LNCaP clone FGC (cell line): ENCODE measurements at places on chromosomes 7 and 10.

GRCh38 chr10:97676770-97677581 lies 10.1 kb downstream of the AVPI1 start:
- DNase-seq: peak; percentile 17

GRCh38 chr7:157389951-157390730 lies 53.3 kb downstream of the DNAJB6 start:
- no peak for DNase-seq

DNA sequence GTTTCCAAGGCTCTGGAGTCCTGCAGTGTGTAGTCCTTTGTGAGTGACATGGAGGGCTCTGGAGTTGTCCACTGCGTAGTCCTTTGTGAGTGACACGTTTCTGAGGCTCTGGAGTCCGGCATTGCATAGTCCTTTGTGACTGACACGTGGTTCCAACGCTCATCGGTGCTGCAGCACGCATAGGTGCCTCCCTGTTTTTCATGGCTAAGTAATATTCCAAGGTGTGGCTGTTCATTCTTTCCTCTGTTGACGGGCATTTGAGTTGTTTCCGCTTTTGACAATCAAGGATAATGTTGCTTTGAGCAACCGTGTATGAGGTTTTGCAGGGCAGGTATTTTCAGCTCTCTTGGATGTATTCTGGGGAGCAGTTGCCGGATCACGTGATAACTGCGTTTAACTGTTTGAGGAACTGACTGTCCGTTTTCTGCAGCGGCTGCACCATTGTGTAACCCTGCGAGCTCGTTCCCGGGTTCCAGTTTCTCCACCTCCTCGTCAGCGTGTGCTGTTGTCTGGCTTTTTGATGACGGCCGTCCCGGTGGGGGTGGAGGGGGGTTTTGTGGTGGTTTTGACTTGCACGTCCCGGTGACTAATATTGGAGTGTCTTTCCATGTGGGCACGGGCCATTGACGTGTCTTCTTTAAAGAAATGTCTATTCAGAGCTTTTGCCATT lies 21.1 kb downstream of the FAM20C start:
- no peak for DNase-seq

- DNase-seq: no peak
Measured at GRCh38 chr10:36450380-36450779, 675.0 kb upstream of the ANKRD30A start.

- DNase-seq: no peak
Measured at GRCh38 chr7:139023076-139023475, 12.8 kb downstream of the ZC3HAV1L start.

DNA sequence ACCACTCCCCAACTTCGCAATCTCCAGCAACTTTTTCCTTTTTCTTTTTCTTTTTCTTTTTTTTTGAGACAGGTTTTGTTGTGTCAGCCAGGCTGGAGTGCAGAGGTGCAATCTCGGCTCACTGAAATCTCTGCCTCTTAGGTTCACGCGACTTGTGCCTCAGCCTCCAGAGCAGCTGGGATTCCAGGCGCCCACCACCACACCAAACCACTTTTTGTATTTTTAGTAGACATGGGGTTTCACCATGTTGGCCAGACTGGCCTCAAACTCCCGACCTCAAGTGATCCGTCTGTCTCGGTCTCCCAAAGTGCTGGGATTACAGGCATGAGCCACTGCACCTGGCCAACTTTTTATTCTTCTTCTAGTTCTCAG lies 55.0 kb downstream of the KIAA1549 start:
- DNase-seq: no peak

DNA sequence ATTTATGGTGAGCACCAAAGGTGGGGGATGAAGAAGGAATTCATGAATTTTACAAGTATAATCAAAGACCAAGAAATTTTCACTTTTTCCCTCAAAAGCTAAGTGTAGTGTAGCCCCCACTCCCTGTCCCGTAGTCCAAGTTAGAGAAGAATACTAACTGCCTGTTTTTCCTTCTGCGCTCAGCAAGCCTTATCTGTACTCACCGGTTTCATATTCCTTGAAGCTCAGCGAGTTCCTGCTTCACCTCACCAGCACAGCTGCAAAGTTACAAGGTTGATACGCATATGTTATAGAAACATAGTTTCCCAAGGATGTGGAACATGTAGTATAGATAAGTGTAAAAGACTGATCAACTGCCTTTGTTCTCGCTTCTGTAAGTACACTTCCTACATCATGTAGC lies 16.0 kb upstream of the ZNF33B start:
- DNase-seq: no peak

DNA sequence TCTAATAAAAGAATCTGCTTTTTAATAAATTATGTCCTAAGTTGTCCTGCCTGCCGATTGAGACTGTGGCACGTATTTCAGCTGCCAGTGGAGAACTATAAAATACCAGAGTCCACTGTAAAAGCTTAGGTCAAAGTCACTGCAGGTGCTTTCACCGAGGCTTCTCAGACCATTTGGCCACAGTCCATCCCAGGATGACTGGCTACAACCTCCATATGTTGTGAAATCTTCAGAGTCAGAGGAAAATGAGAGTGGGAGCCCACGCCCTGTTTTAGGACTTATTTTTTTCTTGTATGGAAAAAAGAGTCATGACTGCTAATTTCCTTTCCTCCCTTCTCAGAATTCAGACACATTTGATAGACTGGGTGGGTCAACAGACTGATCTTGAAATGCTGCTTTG lies 182.9 kb downstream of the ANK3 start:
- DNase-seq: peak; percentile 53

- no peak for DNase-seq
Measured at GRCh38 chr7:157916946-157917640, 580.3 kb downstream of the DNAJB6 start.

DNA sequence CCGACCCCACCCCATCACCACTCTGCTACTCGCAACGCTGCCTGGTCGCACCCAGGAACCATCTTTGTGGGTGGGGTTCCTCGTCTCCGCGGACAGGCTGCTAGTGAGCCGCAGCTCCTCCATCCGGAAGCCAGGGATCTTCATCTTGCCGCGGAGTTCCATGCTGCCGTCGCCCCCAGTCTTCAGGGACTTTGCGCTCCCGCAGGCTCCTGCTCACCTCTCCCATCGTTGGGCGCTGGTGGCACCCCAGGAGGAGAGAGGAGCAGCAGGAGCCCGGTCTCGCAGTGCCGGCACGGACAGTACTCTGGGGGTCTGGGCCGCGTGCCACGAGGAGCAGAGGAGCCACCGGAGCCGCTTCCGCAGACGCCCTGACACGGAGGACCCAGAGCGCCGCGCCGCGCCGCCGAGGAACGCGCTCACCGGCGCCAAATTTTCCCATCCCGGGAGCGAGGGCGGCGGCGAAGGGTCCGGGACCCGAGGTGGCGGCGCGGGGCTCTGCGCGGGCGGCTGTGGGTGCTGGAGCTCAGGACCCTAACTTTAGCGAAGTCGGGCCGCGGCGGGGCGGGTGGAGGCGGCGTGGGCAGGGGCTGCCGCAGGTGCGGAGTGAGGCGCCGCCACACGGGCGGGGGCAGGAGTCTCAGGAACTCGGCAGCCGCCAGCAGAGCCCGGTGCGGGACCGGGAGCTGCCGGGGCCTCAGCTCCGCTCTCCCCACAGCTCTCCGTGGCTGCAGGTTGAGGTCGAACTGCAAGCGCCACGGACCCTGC lies 750.1 kb upstream of the SORCS1 start:
- DNase-seq: no peak

GRCh38 chr10:22505911-22506685 lies 160.8 kb downstream of the SPAG6 start:
- peak; percentile 94 for DNase-seq

GRCh38 chr7:51139796-51140195 lies 176.8 kb downstream of the COBL start:
- DNase-seq: peak; percentile 38

GRCh38 chr10:89037096-89037495 lies 46.5 kb downstream of the FAS start:
- no peak for DNase-seq

- DNase-seq: no peak
Measured at GRCh38 chr7:139776486-139777132, 1.2 kb downstream of the HIPK2 start.

DNA sequence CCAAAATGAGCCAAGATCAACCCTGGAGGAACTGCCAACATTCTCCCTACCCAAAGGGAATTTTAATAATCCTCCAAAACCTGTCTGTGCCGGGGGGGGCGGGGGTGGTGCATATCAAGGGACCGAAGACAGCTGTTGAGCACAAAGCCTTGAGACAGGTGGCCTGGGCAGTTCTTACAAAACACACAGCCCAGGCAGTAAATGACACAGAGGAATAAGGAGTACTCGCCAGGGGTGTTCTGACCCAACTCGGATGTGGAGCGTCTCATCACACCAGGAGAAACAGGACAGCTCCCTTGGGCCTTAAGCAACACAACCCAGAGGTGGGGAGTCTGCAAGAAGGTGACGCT lies 35.6 kb downstream of the PLAC9 start:
- peak; percentile 44 for DNase-seq

DNA sequence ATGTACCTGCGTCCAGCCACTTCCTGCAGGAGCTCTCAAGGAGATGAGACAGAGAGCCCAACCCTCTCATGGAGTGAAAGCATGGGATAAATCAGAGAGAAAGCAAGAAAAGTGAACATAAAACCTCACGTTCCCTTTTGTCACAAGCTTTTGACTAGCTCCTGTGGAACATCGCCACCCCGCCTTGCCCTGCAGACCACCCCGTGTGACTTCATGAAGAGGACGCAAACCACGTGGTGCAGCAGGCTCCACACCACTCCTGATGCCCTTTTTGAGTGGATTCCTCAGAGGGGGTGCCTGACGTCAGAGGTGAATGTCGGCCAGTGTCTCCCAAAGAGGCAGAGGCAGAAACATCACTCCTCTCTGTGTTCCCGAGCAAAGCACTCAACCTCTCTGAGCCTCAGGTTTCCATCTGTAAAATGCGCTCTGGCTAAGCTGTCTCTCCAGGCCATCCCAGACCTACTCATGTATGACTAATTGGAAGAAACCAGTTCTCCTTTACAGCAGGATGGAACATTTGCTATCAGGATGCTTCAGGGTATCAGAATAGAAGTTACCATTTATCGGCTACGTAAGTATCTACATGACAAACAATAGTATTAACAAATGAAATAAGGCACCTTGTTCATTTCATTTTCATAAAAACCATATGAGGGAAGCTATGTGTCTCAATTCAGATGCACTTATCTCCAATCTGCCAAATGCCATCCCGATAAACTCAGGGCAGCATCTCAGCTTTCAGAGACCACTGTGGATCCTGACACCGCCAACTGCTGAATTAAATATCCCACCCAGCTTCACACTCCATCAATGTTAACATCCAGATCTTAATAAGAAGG lies 5.3 kb downstream of the ZNF488 start:
- DNase-seq: no peak

- no peak for DNase-seq
Measured at GRCh38 chr10:74502963-74503608, 323.3 kb upstream of the KAT6B start.

GRCh38 chr7:131568970-131569369 lies 12.5 kb upstream of the PODXL start:
- DNase-seq: no peak

DNA sequence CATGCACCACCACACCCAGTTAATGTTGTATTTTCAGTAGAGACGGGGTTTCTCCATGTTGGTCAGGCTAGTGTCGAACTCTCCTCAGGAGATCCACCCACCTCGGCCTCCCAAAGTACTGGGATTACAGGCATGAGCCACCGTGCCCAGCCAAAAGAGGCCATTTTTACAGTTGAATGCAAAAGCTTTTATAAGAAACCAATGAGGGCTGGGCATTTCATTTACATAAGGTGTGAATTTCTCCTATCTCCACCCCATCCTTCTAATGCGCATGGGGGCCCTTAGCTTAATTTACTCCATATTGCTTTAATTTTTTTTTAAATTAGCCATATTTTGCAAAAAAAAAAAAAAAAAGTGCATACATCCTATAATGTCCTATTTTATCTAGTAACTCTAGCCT lies 25.1 kb upstream of the EIF4H start:
- no peak for DNase-seq

DNA sequence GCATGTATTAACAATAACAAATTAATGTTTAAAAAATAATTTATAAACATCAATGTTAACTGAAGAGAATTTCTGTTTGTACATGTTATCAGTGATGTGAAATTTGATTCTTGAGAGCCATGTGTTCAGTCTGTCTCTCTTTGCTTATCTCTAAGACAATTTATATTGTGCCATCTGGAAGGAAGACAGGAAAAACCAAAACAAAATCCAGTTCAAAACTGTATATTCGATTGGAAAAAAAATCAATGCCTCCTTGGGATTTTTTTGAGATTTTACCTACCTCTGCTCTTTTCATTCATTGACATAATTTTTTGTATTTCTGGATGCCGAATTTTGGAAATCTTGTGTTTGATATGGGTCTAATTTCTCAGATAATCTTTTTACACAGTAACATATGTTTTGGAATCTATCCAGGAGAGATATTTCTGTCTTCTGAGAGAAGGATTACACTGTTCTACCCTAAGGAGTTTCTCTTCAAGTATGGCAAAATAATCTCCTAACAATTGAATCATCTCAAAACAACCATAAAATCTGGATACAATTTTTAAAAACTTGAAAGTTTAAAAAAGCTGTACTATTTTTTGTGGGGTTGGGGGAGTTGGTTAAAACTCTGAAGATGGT lies 311.9 kb upstream of the GNAI1 start:
- DNase-seq: no peak

DNA sequence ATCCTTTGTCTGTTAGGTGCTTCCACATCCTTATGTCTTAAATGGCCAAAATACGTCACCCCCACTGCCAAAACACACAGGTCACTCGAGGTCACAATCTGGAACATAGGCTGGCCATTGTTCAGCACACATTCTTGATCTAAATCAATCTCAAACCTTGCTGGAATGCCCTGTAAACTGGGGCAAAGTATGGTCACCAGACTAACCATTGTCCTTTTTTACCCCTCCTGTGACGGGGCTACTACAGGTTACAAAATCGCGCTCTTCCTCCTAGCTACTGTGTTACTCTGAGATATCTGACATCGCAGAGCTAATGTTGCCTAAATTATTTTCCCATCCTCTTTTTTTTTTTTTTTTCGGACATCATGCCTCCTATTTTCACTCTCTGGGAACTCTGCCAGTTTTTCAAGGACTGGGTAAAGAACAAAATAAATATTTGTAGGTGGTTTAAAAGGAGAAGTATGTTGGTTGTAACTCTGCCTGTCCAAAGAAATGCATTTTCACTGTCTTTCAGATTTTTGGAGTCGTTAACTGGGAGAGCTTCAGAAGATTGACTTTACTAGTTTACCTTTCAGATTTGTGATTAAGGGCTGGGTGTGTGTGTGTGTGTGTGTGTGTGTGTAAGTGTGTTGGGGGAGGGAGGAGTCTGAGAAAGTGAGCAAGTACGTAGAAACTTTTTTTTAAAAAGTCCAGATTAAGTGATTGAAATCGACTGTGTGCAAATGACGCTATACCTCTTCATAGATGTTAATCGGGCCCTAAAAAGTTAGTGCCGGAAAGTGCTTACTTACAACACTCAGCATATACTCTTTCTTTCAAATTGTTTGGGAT lies 942 bp upstream of the KIAA1217 start:
- DNase-seq: peak; percentile 86

DNA sequence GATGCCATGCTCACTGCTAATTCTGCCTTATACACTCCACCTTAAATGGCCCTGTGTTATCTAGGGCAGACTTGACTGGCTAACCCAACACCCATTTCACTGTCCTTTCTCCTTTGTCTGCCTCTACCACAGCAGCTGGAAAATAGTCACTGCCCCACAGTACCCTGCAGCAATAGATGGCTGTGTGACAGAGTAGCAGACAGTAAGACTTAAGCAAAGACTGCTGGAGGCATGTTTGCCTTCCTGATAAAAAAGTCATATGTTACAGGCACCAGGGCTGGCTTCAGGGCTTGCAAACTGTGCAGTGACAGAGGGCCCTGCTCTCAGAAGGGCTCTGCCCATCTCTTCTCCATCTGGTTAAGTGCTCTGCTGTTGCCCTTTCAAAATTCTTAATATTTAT lies 332.6 kb upstream of the GHITM start:
- DNase-seq: no peak
